ENCODE measurements at places on chromosomes 1 and 21.

DNA sequence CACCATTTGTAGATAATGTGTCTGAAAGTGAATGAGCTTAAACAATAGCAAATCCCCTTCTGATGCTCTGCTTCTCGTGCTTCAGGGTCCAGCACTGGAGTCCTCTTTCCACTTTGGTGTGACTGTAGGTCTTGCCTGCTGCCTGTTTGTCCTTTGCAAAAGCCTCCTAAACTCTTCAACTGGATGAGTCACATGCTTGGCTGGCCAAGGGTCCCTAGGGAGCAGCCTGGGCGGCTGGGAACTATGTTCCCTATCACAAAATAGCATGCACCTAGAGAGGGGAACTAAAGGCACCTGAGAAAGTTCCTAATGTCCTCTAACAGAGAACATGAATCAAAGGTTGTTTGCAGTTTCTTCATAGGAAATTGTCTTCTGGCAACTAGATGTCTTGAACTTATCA is 607.2 kb upstream of the PLXNA2 start:
- no peak for DNase-seq

- no peak for DNase-seq
These were observed 428.2 kb downstream of the NPHP4 start for GRCh38 chr1:5563861-5564577.

- DNase-seq: no peak
These were observed 360.1 kb upstream of the RGS18 start for GRCh38 chr1:191798178-191798577.

DNA sequence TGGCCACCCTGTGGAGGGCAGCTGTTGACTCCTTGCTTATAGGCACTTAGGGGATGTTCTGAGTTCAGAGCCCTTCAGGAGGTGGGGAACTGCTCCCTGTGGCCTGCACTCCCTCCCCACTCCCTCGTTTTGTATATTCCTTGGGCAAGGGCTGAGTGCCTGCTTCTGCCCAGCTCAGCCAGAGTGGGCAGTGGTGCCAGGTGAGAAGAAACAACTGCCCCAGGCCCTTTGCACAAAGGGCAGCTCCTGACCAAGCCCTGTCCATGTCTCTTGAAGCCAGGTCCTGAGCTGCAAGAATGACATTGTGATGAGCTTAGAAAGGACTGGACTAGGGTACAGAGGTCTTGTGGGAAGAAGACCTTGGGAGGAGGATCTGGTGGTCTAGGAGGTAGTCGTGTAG is 2.2 kb downstream of the AGTRAP start:
- DNase-seq: no peak

DNA sequence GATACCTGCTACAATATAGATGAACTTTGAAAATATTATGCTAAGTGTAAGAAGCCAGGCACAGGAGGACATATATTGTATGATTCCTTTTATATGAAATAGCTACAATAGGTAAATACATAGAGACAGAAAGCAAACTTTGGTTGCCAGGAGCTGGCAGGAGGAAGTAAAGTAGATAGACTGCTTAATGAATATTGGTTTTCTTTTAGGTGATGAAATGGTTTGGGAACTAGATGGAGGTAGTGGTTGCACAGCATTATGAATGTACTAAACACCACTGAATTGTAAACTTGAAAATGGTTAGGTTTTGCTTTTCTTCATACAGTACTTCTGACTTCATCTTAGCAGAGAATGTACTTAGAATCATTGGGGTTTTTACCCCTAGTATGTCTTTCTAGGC is 21.5 kb downstream of the ABCB10 start:
- no peak for DNase-seq

GRCh38 chr21:42794551-42794950 is 84.8 kb downstream of the WDR4 start:
- DNase-seq: no peak

- DNase-seq: no peak
These were observed 86.1 kb downstream of the OMA1 start for GRCh38 chr1:58460469-58460868.
